ENCODE measurements at places on chromosomes 5 and 9.
A peak's percentile ranks its signal among the peaks of the same experiment; 100 is the strongest.

DNA sequence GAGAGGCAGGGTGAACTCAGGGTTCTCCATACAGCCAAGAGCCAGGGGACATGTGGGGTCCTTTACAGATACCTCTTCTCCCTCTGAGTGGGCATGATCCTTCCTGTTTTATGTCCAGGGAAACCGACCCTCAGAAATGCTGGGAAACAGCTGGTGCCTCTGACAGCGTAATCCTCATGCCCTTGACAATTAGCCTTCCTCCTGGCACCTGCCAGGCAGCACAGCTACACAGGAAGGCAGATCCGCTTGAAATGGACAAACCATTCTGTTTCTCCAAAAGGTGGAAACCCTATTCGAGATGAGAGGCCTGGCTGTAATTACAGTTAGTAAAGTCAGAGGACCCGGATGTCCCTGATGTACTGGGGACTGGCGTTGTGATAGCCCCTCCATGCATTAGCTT lies 7.2 kb downstream of the ERGIC1 start:
- no peak for DNase-seq

- DNase-seq: no peak
Measured at GRCh38 chr5:120509053-120509452, 45.0 kb downstream of the PRR16 start.

- DNase-seq: no peak
Measured at GRCh38 chr5:73821003-73821402, 195.0 kb downstream of the ARHGEF28 start.

DNA sequence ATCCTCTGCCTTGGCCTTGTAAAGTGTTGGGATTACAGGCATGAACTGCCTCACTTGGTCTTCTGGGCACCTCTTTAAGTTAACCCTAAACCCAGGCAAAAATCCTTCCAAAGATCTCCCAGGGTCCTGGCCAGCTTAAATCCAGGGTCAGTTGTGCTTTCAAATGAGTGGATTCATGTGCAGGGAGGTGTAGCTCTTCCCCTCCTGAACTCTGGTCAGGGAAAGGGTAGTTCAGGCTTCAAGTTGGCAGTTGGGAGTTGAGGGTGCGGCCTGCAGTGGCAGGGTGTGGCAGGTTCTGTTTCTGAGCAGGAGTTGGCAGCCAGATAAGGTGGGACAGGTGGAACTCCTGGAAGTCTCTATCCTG lies 3.6 kb downstream of the HNRNPAB start:
- no peak for DNase-seq

DNA sequence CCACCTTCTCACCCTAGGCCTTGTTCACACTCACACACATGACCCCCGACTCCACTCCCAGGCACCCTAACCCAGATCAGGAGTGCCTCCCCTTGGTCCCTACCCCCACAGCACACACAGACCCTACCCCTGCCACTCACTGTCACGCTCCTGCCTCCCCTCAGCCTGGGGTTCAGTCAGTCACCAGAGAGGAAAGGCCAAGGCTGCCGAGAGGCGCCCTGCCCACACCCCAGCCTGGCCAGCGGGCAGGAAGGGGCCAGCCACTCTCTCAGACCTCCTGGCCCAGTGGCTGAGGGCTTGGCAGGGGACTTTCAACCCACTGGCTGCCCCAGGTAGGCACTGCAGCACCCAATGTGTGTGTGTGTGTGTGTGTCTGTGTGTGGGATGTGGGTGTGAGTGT lies 122.4 kb upstream of the MVB12B start:
- no peak for DNase-seq

DNA sequence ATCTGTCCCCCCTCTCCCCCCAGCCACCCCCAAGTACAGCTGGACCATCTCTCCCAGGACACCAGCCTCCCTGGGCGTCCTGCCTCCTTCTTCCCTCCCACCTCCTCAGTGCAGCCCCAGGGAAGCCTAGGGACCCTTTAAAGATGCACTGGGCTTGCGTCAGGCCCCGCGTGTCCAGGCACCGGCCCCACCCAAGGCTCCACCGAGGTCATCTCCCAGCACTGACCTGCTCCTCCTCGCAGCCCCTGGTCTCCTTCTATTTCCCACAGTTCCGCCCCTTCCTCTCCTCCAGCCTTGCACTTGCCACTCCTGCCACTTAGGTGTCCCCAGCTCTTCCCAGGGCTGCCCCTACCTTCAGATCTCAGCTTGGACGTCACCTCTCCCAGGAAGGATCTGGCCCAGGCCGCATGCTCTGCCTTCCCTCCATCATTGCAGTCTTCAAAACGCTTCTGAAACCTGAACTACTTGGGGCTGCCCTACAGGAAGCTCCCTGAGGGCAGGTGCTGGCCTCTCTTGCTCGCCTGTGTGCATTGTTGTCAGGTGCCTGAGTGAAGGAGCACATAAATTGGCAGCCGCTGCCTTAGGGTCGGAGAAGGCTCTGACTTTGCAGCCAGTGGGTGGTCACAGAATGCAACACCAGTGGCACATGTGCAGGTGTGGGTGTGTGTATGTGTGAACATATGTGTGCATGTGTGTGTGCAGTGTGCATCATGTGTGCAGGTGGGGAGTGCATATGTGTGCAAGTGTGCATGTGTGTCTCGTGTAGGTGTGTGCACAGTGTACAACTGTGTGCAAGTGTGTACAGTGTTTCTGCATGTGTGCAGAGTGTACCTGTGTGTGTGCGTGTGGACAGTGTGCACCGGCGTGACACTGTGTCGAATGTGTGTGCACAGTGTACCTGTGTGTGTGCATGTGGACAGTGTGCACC lies 152.9 kb downstream of the C9orf50 start:
- DNase-seq: no peak

GRCh38 chr5:16625096-16625495 lies 8.3 kb upstream of the RETREG1 start:
- no peak for DNase-seq

DNA sequence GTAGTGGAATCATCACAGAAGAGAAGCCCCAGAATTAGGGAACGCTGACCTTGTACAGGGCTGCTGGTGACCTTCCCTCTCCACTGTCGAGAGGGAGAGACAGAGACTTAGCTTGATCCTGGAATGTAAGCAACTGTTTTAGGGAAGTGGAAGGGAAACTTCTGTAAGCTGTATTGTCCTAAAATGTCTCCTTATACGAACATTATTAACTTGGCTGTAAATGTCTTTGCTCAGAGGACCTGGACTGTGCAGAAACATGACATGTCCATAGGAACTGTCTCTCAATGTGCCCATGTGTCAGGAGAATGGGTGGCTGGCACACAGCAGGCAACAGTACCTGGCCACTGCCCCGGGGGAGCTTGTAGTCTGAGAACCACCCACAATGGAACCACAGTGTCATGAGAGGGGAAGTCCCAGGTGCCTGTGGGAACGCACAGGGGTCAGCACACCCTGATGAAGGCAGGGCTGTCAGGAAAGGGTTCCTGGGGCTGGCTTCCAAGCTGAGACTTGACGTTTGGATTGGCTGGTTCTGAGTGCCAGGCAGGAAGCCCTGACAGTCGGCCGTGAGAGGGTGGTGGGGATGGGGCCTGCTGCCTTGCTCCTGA lies 34.0 kb downstream of the DAP start:
- no peak for DNase-seq

- DNase-seq: no peak
Measured at GRCh38 chr5:135073761-135074345, 39.8 kb upstream of the PITX1 start.

GRCh38 chr9:136564379-136564988 lies 18.6 kb upstream of the NOTCH1 start:
- DNase-seq: no peak

DNA sequence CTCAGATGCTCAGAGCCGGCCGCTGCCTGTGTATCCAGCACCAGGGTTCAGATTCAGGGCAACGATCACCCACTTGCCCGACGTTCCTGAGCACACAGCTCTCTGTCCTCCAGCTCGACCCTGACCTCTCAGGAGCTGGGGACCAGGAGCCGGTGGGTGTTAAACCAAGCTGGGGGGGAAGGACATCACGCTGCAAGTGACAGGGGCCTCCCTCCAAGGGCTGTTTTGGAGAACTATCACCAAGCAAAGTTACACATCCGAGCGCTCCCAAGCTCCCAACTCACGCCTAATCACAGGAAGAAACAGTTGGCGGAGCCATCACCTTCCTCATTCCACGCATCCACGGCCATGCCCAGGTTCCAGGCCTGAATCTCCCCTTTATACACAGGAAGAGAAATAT lies 51.5 kb upstream of the ZNF354A start:
- no peak for DNase-seq

DNA sequence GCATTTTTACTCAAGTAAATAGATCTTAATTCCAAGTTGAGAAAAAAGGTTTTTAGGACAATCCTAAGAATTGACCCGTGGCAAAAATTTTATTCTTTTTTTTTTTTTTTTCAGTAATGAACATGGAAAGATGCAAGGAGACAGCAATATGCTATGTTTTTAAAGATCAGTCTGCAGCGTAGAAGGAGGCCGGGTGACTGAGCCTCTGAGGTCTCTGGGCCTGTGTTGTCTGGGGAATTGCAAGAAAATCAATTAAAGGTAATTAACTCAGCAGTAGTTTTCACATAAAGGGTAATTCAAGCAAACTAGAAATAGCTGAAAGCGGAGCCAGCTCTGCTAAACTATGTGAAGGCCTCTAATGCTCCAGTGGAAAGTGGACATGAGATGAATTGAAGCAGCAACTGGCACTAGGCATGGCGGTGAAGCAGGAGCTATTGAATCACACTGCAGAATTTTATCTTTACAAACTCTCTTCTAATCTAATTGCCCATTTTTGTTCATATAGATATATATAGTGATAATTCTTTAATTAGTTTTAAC lies 285.2 kb upstream of the ITGA1 start:
- DNase-seq: no peak

- peak; percentile 46 for DNase-seq
Measured at GRCh38 chr5:81856948-81857928, 106.3 kb upstream of the SSBP2 start.

DNA sequence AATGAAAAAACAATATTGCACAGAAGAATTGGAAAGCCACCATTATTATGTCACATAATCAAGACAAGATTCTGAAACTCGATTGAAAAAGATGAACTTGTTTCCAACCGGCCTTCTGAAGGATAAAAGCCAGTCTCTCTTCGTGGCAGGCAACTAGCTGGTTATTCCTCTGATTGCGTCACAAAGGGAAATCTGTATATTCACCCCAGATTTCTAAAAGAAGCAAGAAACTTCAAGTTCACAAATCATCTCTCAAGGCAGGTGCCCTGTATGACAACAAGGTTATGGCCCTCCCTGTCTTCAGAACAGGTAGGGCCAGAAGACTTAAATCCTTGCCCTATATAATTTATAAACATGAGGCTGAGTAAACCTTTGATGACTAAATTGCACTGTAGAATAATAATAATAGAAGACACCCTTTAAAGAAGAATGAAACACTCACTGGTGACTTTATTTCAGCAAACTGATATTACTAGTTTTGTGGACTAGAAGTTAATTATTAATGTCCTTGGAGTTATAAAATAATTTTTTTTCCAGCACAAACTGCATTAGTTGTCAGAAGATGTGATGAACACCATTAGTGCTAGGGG lies 2.9 kb upstream of the KLF4 start:
- DNase-seq: no peak

DNA sequence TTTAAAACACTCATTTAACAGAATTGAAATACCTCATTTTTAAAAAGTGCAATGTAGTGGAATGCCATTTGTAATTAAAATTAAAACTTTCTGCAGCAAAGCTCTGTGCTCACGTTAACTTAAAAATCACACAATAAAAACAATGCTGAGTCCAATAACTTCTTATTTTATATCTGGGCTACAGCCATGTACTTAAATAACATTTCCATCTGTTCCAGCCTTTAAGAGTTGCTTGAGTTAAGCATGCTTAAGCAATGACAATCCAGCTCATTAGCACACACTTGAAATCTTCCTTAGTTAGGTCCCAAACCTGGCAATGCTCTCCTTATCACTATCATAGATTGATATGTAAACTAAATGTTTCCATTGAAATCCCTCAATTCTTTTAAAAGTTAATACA lies 132.3 kb upstream of the CDH12 start:
- no peak for DNase-seq

- DNase-seq: no peak
Measured at GRCh38 chr5:31758803-31759425, 120.0 kb downstream of the PDZD2 start.

DNA sequence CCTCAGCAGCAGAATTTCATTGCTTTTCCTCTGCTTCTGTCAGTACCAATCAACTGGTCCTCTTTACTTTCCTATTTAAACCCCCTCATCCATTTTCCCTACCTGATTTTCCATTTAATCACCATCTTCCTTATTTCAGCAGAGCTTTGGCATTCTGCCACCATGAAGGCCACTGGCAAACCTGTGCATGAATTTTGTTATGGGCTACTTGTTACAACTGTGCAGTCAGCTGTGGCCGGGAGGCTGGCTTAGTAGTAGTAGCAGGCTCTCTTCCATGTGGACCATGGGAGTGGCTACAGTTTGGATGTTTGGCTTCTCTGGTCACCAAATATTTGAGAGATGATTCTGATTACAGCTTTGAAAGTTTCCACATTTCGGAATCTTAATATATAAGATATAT lies 976.6 kb upstream of the SEMA6A start:
- DNase-seq: no peak

GRCh38 chr5:151459680-151460324 lies 12.4 kb downstream of the SLC36A1 start:
- no peak for DNase-seq

DNA sequence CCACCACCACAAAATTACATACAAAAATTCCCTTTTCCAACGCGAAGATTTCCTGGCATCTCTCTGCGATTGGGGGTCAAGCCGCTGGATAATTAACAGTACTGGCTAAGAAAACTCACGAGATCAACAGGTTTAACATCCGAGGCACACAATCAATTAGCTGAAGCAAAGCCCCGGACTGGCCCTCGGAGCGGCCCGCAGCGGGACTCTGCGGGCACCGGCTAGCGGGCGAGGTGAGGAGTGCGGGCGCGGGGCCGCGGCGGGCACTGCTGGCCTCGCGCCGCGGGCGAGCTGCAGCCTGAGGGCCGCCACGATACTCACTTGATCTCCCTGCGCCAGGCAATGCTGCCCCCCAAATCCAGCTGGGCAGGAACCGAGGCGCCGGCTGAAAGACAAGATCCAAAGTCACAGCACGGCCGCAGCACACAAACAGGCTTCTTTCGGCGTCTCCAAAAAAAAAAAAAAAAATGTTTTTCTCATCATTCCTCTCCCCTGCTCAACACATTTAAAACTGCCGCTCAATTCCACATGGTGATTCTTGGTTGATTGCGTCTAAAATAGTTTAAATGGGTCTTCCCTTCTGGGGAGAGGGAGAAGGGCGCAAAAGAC lies 210.2 kb downstream of the MEF2C start:
- no peak for DNase-seq

DNA sequence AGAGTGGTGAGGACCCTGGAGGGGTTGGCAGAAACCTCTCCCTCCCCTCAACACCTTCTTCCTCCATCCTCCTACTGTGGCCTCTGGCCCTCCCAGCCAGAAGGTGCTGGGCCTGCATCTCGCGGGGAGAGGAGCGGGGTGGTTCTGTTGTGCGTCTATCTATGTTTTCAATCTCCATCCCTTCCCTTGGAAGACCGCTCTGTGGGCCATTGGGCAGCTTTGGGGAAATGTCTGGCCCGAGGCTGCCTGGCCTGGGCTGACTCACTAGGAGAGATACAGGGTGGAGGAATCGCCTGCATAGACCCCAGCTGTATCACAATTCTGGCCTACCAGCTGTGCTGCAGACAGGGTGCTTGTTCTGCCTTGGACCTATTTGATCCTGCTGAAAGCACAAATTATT lies 48.4 kb upstream of the DAB2IP start:
- no peak for DNase-seq

All from hypothalamus (tissue), 51 donors.